ENCODE measurements at places on chromosomes 2 and 18. TPM values are rescaled to one million over a fixed set of nuclear protein-coding genes. Genes with fewer than 3 reads are reported as not detected.

ZC3H6 gene
- total RNA-seq = 3.4 TPM

EFEMP1 gene
- not detected for total RNA-seq

CRYGC gene
- not detected for total RNA-seq

FKBP1B gene
- total RNA-seq = 1.6 TPM

TMEM163 gene
- total RNA-seq = 0.93 TPM

PDCD1 gene
- 0.78 TPM for total RNA-seq

LYPD6B gene
- total RNA-seq = not detected

SERPINB12 gene
- not detected for total RNA-seq

STPG4 gene
- total RNA-seq = not detected

QPCT gene
- 1.5 TPM for total RNA-seq

VIL1 gene
- total RNA-seq = 0.10 TPM

MAP2 gene
- not detected for total RNA-seq

AQP4 gene
- not detected for total RNA-seq

LYG2 gene
- not detected for total RNA-seq

HOXD8 gene
- total RNA-seq = not detected

MRO gene
- total RNA-seq = not detected

HOXD13 gene
- not detected for total RNA-seq

OSR1 gene
- not detected for total RNA-seq

CD8B2 gene
- 0.61 TPM for total RNA-seq

SGO2 gene
- 31.0 TPM for total RNA-seq

Measured in natural killer cell treated with Interleukin-12 subunit alpha and Interleukin-12 subunit beta and Interleukin-15 and Interleukin-18, amount 100 ng/mL, for 72 hours (primary cell).